NCI-H1417 treated with DMSO at 0.1 percent for 48 hours (cell line): ENCODE measurements at places on chromosomes 6 and 20.
A peak's percentile ranks its signal among the peaks of the same experiment; 100 is the strongest.

- DNase-seq, result no peak
Observed at GRCh38 chr6:149194820-149195558, 122.5 kb upstream of the TAB2 start.

GRCh38 chr6:169959136-169960002, 207.9 kb downstream of the ERMARD start:
- peak; percentile 62 for DNase-seq

DNA sequence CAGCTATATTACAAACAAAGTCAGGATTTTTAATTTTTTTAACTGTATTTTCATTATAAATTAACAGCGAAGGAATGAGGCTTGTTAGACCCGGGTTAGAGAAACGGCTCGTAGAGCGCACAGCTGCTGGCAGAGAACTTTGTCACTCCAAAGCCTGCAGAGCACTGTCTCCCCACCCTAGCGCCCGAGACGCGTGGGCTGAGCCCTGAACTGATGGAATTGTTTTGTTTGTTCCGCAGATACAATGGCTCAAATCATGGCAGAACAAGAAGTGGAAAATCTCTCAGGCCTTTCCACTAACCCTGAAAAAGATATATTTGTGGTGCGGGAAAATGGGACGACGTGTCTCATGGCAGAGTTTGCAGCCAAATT, 810 bp downstream of the LAMP5 start:
- no peak for DNase-seq

GRCh38 chr6:53095716-53096115, 30.5 kb downstream of the FBXO9 start:
- no peak for DNase-seq

DNA sequence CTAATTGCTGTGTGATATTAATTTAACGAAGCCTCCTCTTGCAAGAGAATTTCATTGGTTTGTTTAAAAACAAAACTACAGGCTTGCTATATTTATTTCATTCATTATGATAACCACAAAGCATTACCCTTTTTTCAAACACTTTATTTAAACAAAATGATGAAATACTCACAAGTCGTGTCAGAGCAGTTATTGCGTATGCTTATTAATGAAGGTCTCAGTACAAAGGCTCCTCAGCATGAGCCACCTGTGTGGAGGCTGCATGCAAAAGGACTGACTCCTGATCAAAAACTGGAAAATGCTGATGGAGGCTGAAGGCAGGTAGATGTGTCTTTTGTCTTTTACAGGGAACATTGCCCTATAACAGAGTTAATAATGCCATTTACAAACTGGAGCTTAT, 130.5 kb downstream of the CRYBG1 start:
- DNase-seq, result no peak

DNA sequence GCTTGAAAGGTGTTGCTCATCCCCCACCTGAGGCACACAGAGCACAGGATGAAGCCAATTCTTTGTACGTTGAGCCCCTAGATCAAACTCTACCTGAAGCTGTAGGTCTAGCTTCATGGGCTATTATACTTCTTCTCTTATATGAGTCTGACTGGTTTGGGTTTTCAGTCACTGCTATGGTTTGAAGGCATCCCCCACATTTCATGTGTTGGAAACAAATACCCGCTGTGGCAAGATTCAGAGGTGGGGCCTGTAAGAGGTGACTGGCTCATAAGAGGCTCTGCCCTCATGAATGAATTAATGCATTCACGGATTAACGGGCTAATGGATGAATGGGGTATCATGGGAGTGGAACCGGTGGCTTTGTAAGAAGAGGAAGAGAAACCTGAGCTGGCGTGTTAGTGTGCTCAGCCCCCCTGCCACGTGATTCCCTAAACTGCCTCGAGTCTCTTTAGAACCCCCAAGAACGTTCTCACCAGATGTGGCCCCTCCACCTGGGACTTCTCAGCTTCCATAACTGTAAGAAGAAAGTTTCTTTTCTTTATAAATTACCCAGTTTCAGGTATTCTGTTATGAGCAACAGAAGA, 39.2 kb downstream of the PREX1 start:
- DNase-seq, result no peak

DNA sequence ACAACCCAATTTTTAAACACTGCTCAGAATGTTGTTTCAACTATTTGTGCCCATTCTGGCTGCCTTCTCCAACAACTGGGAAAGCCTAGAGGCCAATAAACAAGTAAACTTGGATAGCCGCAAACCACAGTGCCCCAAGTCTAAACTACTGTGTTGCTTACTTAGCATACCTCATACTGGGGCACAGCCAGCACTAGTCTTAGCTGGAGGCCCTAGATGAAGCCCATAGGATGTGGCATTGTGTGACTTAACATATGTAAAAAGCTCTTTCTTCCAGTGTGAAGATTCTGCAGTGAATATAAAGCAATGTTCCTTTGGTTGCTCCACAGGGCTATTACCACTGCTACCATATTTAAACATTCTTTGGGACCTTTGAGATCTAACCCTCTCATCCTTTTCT, 564.3 kb upstream of the NRSN1 start:
- DNase-seq, result no peak

- no peak for DNase-seq
Observed at GRCh38 chr6:3584606-3585005, 127.8 kb upstream of the SLC22A23 start.

GRCh38 chr20:57030611-57031600, 235.5 kb downstream of the BMP7 start:
- no peak for DNase-seq

DNA sequence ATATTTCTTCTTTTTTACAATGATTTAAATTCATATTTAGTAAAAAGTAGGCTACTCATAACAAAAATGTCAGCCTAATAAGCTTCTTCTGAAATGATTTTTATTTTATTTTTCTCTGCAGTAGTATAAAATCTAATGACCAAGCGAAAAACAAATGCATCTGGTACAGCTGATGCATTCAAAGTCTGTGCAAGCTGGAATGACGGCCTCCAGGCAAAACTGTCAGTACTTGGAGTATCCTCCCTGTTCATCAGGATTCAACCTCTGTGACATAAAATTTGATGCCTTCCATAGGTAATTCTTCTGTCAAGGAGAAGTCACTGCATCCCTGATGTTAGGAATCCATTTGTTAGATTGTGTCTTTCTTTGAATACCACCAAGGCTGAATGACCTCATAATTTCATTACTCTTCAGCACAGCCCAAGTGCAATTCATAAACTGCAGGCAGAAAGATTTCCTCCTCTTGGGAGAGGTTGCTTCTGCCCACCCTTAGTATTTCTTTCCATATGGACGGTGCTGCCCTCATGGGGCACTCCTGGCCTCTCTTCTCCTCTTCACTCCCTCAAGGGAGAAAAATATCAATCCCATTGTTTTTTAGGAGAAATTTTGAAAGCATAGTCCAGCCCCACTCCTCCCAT, 146.4 kb upstream of the STXBP5 start:
- no peak for DNase-seq
